ENCODE measurements at places on chromosomes 2 and 18.

DNA sequence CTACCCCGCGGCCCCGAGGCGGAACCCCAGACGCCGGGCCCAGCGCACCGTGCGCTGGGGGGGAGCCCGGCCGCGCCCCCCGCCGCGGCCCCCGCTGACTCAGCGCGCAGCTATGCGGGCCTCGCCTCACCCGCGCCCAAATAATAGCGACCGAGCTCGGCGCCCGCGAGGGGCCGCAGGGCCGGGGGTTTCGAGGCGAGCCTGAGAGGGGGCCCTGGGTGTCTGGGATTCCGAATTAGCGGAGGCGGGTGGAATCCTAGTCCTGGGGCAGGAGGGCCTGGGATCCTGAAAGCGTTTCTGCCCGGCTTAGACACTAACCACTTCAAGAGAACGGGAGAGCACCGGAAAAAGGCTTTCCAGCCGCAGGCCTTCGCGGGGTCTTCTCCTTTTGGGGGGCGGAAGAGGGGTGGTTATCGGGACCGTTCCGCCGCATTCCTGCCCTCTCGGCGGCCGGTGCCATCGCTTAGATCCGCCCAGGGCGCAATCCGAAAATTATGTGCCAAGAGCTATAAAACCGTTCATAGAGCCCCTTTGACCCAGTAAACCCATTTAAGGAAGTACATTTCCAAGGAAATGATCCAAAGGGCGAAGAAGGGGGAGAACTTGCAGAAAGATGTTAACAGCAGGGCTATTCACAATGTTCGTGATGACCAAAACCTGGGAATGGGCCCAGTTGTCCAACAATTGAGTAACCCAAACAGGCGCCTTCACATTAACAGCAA, 681 bp upstream of the ROCK2 start:
- no peak for DNase-seq

DNA sequence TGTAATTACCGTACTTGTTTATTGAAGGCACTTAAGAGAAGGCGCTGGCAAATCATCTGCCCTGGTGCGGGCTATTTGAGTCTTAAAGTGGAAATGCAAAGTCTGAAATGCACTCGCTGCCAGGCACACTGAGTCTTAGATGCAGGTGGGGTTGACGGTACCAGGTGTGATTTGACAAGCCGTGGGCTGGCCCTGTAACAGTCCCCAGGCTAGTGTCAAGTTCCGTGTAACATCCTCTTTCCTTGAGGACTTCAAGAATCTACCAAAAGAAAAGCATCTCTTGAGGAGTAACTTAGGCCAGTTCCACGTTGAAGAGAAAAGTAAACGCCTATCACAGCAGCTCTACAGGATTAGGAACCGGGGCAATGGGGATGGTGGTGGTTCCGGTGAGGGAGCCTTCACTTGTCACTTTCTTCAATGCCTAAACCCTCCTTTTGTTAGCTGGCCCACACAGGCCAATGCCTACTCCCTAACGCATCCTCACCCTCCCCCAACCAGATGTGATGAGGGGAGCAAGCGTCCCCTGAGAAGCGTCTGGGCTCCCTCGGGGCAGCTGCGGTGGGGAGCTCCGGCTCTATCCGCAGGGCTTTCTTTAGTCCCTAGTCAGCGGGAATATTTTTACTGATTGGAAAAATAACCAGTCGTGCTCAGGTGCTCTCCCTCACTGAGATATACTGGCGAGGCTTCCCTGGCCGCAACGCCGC, 1.5 kb upstream of the UGP2 start:
- DNase-seq: no peak

DNA sequence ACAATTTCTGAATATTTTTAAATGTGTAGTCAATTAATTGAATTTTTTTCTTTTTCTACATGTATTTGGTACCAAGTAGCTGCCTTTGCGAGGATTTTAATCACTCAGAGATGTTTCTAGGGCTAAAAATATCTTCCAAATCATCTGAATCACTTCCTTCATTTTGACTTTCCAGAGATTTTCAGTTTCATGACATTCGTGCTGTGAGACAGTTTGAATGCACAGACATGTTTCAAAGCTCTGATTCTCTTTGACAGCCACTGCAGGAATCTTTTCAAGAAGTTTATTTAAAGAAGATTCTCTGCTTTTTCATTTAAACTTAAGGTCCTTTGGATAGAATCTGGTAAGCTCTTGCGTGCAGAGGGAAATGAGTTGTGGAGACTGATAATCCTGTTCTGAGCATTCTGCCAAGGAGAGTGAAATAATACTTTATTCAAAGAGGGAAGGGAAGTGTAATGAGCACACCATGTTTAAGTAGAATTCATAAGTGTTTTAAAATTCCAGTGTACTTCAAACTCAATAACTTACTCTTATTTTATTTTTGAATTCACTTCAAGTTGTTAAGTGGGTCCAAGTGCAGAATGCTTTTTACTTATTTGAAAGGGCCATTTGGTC, 9.7 kb downstream of the CYBRD1 start:
- no peak for DNase-seq

GRCh38 chr2:170148161-170148560, 29.8 kb upstream of the MYO3B start:
- DNase-seq: no peak

GRCh38 chr2:216692636-216693413, 2.5 kb downstream of the IGFBP5 start:
- DNase-seq: no peak

DNA sequence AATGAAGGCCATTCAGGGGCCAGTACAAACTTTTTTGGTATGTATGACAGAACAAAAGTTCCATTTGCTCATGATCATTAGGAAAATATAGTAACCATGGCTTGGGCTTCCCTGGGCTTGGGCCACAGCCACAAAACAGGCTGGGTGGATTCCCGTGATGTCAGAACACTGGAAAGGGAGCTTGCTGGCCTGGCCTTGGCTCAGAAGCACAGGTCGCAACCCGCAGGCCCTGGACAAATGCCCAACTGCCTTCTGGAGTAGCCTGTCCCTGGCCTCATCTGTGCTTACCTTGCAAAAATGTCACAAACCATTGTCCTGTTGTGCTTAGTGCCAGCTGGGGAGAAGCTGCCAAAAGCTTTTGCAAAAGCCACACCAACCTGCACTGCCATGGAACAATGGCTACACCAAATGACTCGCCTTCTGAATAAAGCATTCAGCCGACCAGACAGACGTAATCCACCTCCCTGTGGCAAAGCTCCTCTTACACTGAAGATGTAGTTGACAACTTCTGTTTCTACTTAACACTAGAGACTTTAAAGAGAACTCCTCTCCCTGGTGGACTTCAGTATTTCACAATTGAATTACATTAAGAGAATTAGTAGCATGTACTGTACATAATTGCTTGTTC, 125.5 kb downstream of the ANKRD44 start:
- no peak for DNase-seq

All from activated CD4-positive, CD25-positive, alpha-beta regulatory T cell (primary cell).